EL (cell line): ENCODE measurements at places on chromosomes 13 and 19.

GRCh38 chr19:39363901-39364457 lies 21.8 kb downstream of the SAMD4B start:
- peak; percentile 62 for DNase-seq

- no peak for DNase-seq
These were observed 8.1 kb downstream of the BLOC1S3 start for GRCh38 chr19:45186509-45187334.

GRCh38 chr19:7104747-7105447 lies 35.4 kb downstream of the ZNF557 start:
- DNase-seq: no peak

GRCh38 chr19:58088521-58089052 lies 9.4 kb downstream of the ZSCAN18 start:
- DNase-seq: no peak

- peak; percentile 47 for DNase-seq
These were observed 60.3 kb downstream of the MIPEP start for GRCh38 chr13:23828866-23829265.

DNA sequence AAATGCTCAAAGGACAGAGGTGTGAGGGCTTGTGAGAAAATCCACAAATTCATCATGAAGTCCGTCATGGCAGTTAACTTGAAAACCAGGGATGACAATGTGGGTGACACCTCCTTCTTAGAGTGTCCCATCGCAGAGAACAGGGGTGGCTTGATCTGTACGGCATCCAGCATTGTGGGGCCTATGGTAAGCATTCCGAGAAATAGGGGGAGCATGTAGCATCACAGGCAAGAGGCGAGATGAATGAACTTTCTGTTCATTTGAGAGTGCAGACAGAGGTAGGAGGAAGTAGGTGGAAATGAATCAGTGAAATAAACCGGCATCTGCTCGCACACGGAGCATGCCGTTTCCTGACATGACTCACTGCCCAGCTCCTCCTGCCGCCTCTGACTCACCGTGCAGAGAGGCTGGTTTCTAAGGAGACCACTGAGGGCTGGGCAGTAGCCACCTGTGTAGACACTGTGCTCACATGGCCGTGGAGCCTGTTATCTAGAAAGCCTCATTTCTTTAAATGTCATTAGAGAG lies 339.0 kb downstream of the RFC3 start:
- DNase-seq: peak; percentile 95

DNA sequence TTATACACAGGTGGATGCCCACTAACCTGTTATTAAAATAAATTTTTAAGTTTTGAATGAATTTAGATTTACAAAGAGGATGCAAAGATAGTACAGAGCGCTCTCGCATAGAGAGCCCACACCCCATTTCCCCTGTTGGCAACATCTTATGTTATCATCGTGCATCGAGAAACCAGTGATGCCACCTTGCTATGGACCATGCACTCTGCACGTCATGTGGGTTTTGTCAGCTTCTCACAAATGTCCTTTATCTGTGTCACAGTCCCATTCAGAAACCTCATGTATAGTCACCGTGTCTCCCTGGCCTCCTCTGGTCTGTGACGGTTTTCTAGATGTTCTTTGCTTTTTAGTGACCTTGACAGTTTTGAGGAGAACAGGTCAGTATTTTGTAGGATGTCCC lies 60.0 kb downstream of the ING1 start:
- DNase-seq: no peak

- DNase-seq: no peak
These were observed 64.0 kb downstream of the RXFP2 start for GRCh38 chr13:31803311-31803710.

- DNase-seq: peak; percentile 59
These were observed 56.2 kb upstream of the ARHGEF7 start for GRCh38 chr13:111058796-111059506.

DNA sequence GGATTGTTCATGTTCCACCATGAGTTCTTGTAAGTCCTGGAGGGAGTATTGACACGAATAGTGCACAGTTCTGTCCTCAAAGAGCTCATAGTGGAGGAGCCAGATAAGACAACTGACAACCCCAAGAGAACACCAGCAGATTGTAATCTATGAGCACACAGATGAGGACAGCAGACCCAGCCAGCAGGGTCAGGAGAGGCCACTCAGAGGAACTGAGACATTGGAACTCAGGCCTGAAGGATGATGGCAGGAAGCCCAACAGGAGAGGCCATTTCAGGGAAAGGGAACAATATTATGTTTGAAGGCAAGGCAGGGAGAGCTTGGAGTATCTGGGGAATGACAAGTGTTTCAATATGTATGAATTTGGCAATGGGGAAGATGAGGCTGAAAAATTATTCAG lies 63.7 kb upstream of the IPO5 start:
- DNase-seq: peak; percentile 28

DNA sequence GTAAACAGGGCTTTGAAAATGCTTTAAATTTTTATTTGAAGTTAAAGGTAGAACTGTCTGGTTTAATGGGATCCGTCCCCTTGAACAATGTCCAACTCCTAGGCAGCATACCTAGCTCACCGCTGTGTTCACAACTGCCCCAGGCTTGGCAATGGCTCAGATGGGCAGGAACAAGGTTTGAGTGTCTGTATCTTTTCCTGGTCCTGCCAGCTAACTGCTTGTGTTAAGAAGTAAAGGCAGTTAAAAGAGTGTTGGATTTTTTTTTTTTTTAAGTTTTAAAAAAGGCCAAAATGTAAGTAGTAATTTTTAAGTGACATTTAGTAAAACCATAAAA lies 66.7 kb upstream of the FNDC3A start:
- no peak for DNase-seq

- DNase-seq: no peak
These were observed 73.1 kb downstream of the LATS2 start for GRCh38 chr13:20988033-20988908.

GRCh38 chr19:47098608-47099007 lies 15.0 kb downstream of the ZC3H4 start:
- no peak for DNase-seq

DNA sequence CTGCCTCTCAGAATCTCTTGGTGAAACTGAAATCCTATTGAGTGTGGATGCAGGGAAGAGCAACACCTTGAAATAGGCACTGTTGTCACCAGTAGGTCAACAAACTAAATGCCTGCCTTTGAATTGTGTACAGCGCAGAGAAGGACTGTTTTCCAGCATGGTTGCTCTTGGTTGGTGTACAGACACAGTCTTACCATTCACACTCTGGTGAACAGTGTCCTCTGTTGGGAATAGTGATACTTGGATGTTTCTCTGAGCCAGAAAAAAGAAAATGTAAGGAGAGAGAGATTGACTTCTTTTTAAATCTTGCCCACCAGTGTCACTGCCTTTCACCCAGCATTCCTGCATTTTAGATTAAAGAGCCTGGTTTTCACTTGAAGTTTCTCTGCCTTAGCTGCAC lies 179.7 kb downstream of the STK24 start:
- no peak for DNase-seq

GRCh38 chr19:11387162-11388034 lies 3.3 kb upstream of the EPOR start:
- DNase-seq: no peak

GRCh38 chr13:47546391-47547225 lies 454.5 kb downstream of the SUCLA2 start:
- no peak for DNase-seq

- DNase-seq: no peak
These were observed 37.9 kb downstream of the KDM4B start for GRCh38 chr19:5006821-5007220.

GRCh38 chr13:33261387-33262061 lies 24.0 kb downstream of the STARD13 start:
- no peak for DNase-seq

GRCh38 chr19:6718111-6718740 lies 2.2 kb downstream of the C3 start:
- no peak for DNase-seq

DNA sequence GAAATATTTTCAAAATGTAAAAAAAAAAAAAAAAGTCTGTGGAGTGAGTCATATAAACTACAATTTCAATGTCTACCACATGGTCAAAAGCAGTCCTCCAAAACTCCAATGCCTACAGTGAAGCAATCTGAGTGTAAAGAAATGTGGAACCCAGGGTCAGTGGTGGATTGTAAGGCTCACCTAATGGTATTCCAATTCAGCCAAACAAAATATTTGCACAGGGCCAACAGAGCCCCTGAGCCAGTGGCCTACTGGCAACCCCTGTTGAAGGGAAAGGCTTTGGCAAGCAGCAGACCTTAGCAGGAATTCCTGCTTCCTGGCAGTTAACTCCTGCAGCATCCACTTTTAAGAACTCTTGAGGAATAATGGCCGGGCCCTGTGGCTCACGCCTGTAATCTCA lies 3.4 kb downstream of the DNMT1 start:
- DNase-seq: peak; percentile 81

DNA sequence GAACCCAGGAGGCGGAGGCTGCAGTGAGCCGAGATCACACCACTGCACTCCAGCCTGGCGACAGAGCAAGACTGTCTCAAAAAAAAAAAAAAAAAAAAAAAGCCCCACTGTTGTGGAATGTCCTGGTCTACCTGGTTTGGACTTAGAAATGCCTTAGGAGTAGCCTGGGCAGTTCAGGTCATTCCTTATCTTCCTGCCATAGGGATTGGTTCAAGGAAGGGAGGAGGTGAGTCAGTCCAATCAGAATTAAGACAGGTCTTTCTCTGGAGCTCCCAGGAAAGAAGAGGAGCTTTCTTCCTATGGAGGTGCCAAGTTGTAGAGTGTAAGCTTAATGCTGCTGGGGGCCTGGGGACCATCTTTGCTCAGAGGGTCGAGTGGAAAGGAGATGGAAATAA lies 44.8 kb downstream of the SIPA1L3 start:
- no peak for DNase-seq

- no peak for DNase-seq
These were observed 32.3 kb downstream of the ZNF333 start for GRCh38 chr19:14722127-14722526.

DNA sequence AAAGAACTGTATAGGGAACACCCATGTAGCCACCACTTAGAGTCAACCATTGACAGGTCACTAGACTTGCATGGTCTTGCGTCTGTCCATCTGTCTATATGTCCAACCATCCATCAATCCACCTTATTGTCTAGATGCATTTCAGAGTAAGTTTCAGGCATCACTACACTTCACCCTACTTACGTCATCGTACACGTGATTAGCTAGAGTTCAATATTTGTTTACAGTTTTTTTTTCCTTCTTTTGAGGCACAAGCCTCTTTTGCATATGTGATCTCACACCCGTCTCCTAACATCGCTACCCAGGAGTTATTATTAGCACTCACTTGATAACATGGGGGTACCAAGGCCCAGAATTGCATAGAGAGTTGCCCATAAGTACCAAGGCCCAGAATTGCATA lies 6.9 kb downstream of the CACNG7 start:
- DNase-seq: no peak

GRCh38 chr19:10517760-10518443 lies 655 bp upstream of the S1PR5 start:
- peak; percentile 46 for DNase-seq

DNA sequence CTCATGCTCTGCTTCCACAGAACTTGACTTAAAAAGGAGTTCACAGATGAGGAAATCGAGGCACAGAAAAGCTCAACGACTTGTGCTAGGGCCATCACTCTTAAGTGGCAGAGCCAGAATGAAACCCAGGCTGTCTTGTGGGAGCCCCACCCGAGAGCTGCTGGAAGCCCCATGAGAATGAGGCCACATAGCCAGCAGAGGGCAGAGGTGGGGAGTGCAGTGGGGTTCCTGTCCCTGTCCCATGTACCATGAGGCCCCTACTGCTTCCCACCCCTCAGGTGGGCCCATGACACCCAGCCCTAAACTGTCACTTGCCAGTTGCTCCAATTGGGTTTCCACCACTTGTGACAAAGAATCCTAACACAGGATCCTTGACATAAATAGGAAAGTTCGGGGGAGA lies 175.9 kb downstream of the IRS2 start:
- peak; percentile 24 for DNase-seq

DNA sequence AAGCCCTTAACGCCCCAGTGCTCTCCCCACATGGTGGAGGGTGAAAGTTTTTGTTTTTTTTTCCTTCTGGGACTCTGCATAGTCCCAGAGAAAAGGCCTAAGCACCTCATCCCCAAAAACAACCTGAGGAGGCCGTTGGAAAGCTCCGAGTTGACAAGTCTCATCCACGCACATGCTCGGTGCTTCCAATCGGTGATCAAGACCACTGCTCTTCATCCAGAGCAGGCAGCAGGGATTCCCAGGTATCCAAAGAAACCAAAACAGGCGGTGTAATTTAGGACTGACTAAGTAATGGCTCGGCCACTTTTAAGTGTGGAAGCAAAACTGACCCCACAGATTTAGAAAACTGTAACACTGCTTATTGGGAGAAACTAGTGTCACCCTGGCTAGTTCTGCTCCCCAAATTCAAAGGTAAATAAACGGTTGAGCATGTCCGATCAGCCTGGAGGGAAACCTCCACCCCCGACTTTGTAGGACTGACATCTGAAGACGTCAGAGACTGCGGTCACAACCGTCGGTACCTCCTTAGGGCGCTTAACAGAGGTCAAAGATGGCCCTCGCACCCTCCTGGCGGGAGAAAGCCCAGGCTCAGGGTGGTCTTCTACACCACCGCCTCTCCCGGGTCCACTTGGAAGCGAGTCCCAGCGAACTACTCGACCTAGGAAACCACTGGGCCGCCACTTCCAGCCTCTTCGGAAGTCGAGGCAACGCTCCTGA lies 997 bp upstream of the ZNF446 start:
- DNase-seq: no peak

DNA sequence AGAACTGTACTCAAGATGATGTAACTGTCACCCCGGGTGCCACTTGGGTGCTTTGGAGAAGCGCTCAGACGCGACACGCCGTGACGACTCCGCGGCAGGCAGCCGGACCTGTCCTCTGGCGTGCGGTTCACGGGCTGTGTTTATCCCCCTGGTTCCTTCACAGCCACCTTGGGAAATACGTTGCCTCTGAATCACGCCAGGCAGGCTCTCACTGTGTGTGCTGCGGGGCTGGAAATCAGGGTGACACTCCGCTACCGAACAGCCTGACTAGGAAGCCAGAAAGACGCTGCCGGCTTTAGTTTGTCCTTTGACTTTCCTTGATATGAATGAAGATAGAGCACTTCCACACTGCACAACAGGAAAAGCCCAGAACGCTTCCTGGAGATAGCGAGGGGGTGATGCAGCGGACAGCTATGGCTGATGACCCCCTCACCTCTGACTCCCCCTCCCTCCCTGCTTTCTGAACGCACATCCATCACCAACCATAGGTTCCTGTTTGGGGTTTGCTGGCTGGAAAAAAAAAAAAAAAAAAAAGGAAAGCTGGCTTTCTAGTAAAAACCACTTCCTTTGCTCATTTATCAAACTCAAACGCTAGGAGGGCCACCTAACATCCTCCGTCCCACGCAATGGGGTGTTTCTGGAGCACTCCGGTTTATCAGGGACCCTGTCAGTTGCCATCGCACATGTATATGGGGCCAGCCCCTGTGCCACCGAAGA lies 3.7 kb upstream of the GP6 start:
- no peak for DNase-seq

GRCh38 chr13:85141401-85141800 lies 657.8 kb downstream of the SLITRK6 start:
- DNase-seq: no peak

DNA sequence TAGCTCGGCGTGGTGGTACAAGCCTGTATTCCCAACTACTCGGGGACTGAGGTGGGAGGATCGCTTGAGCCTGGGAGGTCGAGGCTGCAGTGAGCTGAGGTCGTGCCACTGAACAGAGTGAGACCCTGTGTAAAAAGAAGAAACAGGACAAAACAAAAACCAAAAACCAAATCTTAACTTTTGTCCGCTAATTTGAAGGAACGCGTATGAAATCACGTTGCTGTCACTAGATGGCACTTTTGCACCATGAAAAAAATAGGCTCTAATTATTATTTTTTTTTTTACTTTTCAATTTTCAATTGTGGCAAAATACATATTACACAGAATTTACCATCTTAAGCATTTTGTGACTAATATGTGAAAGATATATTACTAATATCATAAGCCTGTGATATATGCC lies 17.6 kb upstream of the ZNF835 start:
- no peak for DNase-seq

- peak; percentile 34 for DNase-seq
These were observed 242.8 kb downstream of the ENOX1 start for GRCh38 chr13:43544011-43544410.
